Mononuclear cell (primary cell): ENCODE measurements at places on chromosomes 12 and 14. TPM values are rescaled to one million over a fixed set of nuclear protein-coding genes. Genes with fewer than 3 reads are reported as not detected.

The HOXC12 gene
- not detected for total RNA-seq

The FBXO34 gene
- 41.3 TPM for total RNA-seq

The CALM1 gene
- 718 TPM for total RNA-seq

The WASHC3 gene
- total RNA-seq: 23.8 TPM

The SLC10A1 gene
- not detected for total RNA-seq

The NRXN3 gene
- under 0.01 TPM for total RNA-seq

The SYNDIG1L gene
- not detected for total RNA-seq

The RD3L gene
- 0.21 TPM for total RNA-seq

The TRIP11 gene
- 11.5 TPM for total RNA-seq

The PIGH gene
- total RNA-seq: 39.4 TPM

The ZNF384 gene
- total RNA-seq: 23.2 TPM

The LRRK2 gene
- 21.3 TPM for total RNA-seq

The MANSC4 gene
- not detected for total RNA-seq

The PCNX4 gene
- total RNA-seq: 21.8 TPM

The TC2N gene
- total RNA-seq: 133 TPM

The POU6F1 gene
- 5.5 TPM for total RNA-seq

The SYT10 gene
- not detected for total RNA-seq

The GPRC5D gene
- total RNA-seq: 0.31 TPM

The LRP1-AS gene
- not detected for total RNA-seq

The CLEC12A gene
- total RNA-seq: 33.7 TPM

The TUBA1A gene
- 285 TPM for total RNA-seq

The PAPLN gene
- 0.31 TPM for total RNA-seq

The RNASE7 gene
- total RNA-seq: not detected

The RPL10L gene
- not detected for total RNA-seq

The KRT73 gene
- 21.4 TPM for total RNA-seq

The STRAP gene
- 59.0 TPM for total RNA-seq

The CMKLR1 gene
- total RNA-seq: 0.52 TPM

The SLC25A21 gene
- not detected for total RNA-seq

The ENDOU gene
- total RNA-seq: not detected

The CCDC197 gene
- not detected for total RNA-seq

The FUT8 gene
- 32.1 TPM for total RNA-seq

The HCAR2 gene
- 15.4 TPM for total RNA-seq

The SPPL3 gene
- 44.5 TPM for total RNA-seq

The SLC25A47 gene
- 0.10 TPM for total RNA-seq

The OAS3 gene
- 17.7 TPM for total RNA-seq
